ENCODE measurements at places on chromosomes 4 and X.
A peak's percentile ranks its signal among the peaks of the same experiment; 100 is the strongest.

GRCh38 chr4:184143770-184144564, 73.7 kb downstream of the ENPP6 start:
- no peak for DNase-seq

GRCh38 chr4:128688033-128688721, 121.3 kb upstream of the JADE1 start:
- no peak for DNase-seq

DNA sequence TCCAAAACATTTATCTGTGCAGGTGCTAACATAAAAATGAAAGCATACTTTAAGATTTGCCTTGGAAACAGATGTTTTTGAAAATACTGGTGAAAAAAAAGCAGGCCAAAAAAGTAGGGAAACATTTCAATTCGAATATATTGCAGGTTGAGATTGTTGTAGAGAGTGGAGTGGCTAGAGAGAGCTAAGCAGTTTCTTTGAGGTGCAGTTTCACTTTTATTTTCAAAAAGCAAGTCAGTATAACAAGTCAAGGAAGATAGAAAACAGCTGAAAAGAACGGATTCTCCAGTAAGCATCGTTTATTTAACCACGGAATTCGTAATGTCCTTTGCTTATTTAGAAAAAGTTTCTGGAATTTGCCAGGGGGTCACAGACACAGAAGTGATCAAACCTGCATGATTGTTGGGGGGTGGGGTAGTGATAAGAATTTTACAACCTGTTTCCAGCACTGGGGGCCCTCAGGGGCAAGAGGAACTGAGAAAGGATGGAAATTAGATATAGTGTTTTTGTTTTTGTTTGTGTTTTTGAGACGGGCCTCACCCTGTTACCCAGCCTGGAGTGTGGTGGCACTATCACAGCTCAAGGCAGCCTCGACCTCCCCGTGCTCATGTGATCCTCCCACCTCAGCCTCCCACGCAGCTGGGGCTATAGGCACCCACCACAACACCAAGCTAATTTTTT, 175.0 kb downstream of the TENM3 start:
- DNase-seq = no peak

DNA sequence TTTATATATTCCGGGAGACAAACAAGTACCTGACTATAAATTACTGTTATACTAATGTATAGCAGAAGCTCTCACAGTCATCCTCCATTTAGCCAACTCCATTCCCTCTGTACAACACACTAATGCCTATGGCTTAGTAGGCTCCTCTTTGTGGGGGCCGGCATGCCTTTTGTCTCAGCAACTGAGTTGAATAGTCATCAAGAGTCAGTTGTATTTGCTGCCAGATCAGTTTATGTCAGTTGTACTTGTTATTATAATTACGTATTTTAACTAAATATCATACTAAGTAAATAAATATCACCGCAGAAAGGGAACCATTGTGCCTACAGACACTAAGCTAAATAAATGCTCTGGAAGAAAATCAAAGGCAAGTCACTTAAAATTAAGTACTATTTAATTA, 9.9 kb downstream of the PRMT9 start:
- no peak for DNase-seq

DNA sequence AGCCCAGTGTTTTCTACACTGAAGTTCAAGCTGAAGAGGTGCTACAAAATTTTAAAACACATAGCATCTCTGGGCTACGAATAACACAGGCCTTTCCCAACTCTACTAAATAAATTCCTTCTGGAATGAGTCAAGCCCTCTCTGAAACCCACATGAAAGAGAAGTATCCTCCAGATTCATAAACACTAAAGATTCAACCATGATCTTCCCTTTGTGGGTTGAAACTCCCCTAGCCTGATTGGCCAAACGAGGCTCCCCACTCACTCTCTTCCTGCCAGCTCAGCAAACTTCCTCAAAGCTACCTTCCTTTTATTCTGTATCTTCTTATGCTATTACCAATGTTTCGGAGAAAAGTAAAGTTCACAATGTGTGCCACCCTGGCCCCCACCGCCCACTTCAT, 95.4 kb downstream of the NKX6-1 start:
- no peak for DNase-seq

DNA sequence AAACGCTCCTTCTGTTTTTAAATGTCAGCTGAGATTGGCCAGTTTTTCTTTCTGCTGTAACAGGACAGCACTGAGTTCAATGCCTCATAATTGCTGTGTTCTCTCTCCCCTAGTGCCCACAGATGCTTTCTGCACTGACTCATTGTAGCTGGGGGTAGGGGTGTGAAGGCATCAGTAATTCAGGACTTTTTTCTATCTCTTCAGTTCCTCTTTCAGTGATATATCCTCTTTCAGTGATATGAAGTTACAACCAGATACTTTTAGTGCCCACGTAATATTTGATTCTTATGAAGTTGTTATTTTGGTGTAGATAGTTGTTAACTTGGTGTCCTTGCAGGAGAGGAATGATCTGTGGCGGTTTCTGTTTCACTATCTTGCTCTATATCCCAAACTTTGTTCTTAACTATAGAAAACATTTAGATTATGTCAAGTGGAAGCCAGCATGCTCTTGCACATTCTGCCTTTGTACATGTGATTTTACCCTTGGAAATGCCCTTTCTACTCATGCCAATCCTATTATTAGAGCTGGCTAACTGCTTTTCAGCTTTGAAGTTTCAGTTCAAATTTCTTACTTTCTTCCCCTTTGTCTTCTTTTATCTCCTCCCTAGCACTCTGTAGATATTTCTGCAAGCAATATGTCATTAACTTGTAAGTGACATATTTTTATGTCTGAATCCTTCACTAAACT, 1258.4 kb downstream of the FAM133A start:
- DNase-seq = no peak

GRCh38 chr4:1511441-1512041, 105.3 kb upstream of the NKX1-1 start:
- no peak for DNase-seq

- DNase-seq = no peak
Observed at GRCh38 chr4:143642611-143643010, 57.9 kb downstream of the FREM3 start.

DNA sequence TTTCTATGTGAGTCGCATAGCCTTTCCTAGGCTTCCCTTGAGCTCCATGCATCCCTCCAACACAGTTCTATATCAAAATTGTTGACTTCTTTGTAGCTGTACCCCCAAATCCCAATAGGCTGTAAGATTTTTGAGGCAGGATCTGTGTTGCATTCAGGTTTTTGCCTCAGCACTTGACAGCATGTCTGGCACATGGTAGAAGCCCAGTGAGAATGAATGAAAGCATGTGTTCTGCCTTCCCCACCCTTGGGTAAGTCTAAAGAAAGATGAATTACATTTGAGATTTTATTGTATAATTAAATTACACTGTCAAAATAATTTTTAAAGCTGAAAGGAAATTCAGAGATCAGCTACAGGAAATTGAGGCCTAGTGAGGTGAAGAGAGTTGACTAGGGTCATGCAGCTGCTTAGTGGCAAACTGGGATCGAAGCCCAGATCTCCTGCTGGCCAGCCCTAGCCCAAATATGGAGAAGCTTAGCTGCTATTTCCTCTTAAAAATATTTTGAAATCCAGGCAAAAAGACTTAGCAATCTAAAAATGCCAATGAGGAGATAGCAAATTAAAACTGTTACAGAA, 122.5 kb downstream of the SPATA18 start:
- DNase-seq = no peak

- no peak for DNase-seq
Observed at GRCh38 chr4:185196437-185196836, 7.4 kb downstream of the CFAP97 start.

GRCh38 chr4:184329659-184330400, 112.2 kb upstream of the ENPP6 start:
- DNase-seq = no peak

DNA sequence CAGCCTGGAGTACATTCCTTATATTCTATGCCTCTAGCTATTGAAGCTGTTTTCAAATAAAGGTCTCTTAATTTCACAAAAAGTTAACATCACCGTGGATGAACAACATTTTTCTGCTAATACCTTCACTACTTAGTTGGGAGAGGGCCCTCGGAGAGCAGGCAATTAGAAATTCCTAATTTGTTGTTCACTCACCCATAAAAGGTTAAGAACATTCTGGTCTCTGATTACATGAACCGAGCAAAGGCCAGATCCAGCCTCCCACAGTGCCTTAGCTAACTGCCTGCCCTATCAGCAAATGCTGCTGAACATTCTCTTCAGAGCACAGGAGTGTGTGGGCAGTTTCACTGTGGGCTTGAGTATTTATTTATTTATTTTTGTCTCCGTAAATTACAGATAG, 36.0 kb upstream of the TTC29 start:
- no peak for DNase-seq

DNA sequence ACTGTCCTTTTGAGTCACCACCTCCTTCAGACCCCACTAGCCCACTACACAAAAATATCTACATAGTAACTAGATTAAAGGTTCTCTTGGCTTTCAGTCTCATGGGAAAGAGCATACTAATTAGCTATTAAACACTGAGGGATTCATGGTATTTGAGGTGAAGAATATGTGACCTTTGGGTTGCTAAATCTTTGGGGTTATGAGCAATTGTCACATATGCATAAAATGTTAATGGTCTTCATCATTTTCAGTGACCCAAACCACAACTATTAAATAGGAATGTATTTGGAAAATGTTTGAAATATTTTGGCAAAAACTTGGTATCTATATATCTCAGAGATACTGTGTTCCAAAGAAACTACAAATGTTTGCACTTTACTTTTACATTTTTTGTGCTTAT, 365.1 kb downstream of the MAGEB5 start:
- DNase-seq = peak; percentile 63

GRCh38 chr4:83238393-83239248, 46.0 kb downstream of the COQ2 start:
- no peak for DNase-seq

DNA sequence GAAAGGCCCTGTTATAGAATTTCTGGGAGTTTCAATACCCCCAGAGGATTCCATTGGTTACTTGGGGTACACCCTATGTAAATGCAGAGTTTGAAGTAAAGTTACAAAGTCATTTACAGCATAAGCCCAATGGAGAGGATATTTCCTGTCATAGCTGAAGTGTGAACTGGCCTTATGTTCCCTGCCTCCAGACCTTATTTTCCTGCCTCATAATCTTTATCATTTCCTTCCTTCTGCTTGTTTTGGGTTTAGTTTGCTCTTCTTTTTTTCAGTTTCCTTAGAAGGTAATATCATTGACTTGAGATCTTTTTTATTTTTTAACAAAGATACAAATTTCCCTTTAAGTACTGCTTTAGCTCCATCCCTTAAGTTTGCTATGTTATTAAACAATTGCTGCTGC, 85.4 kb downstream of the PPEF1 start:
- DNase-seq = no peak

- DNase-seq = no peak
Observed at GRCh38 chr4:16199093-16199492, 27.2 kb downstream of the TAPT1 start.

DNA sequence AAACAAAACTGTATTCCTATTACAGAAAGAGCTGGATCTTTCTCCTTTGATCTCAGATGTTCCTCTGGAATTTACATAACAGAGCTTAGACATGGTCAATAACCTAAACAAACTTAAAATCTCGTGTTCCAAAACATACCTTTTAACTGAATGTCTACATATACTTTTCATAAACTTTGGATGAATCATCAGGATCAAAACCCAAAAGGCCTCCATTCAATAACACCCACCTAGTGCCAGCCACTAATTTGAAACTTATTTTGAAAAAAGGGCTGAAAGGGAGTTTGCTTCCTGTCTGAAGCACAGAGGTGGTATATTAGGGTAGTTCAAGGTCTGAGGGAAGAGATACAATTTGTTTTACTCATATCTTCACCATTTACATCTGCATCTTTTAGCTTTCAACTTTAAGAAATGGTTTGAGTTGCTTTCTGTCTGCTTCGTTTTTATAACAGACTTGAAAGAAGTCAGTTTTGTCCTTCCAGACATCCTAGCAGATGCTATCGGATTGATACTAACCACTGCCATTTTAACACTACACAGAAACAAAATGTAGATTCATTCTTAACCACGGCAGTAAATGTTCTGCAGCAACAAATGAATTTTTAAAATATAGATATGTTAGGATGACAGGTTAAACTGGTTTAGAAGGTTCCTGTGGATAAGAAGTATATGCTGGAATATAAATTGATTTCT, 242.8 kb upstream of the DKK2 start:
- DNase-seq = no peak

- no peak for DNase-seq
Observed at GRCh38 chrX:1060562-1060960, 151.9 kb downstream of the CRLF2 start.

GRCh38 chr4:102169345-102169744, 175.9 kb downstream of the SLC39A8 start:
- DNase-seq = no peak

GRCh38 chr4:183607894-183608293, 51.1 kb downstream of the RWDD4 start:
- DNase-seq = no peak
